Activated CD4-positive, alpha-beta T cell treated with anti-CD3 and anti-CD28 coated beads for 24 hours (primary cell): ENCODE measurements at places on chromosomes 11 and 22.

DNA sequence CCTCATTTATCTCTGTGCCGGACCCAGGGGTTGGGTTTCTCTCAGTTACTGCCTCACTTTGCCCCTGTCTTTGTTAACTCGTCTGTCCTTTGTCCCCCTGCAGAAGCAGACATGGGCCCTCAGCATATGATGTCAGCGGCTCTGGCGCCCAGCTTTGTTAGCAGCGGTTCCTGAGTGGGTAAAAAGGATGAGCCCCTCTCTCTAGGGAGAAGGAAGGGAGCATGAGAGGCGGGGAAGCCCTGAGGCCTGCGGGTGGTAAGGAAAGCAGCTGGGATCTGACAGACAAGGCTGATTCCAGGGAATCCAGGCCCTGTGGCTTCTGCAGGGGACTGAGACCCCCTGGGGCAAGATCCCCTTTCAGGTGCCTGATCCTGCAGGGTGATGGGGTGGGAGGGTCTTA lies 51.7 kb downstream of the MCM5 start:
- no peak for DNase-seq

DNA sequence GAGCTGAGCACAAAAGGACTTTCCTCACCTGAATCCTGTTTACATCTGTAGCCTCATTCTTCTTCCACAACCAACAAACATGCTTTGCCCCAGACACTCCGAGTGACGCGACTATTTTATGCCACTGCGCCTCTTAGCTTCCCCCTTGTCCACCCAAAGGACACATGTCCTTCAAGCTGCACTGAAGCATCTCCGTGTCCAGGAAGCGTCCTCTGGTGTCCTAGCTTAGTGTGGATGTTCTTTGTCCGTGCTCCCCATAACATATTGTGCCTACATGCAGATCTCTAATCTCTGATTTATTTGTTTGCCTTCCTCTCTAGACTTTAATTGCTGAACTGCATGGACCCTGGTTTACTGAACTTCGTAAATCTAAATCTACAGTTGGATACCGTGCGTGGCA lies 20.1 kb upstream of the CECR2 start:
- no peak for DNase-seq

GRCh38 chr22:47195484-47196165 lies 433.2 kb downstream of the TBC1D22A start:
- DNase-seq = no peak

DNA sequence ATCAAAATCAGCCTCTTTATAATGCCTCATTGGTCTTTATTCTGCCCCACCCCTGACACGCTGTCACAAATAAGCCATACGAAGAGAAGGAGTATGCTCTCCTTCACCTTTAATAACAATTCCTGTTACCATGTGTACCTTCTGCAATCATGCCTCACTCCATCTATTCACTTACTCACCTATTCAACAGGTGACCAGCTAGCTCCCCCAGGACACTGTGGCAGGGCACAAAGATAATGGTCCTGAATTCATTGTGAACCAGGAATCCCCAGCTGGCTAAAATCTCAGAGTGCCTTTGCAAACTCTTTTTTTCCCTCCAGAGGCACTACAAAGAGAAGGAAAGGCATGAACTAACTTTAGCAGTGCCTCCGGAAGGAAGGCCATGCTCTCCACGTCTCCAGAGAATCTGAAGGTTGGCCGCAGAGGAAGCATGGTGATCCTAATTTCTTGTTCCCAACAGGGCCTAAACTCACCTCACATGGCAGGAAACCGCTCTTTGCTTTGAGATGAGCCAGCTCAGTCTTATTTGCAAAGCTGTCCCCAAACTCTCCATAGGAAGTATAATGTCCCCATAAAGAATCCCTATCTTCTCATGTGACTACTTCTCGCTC lies 590.3 kb downstream of the BUD13 start:
- DNase-seq = no peak

DNA sequence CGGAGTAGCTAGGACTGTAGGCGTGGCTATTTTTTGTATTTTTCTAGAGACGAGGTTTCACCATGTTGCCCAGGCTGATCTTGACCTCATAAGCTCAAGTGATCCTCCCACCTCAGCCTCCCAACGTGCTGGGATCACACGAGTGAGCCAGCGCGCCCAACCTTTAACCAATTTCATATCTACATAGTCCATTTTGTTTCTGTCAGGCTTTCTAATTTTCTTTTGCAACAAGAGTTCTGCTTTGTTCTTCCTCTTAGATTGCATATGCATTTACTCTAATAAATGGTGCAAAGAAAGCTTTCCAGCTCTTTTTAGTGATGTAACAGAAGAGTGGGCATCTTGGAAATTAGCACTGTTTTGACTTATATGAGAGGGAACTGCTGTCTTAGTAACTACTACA lies 13.3 kb downstream of the RTN3 start:
- no peak for DNase-seq
